Nephron progenitor cell (in vitro differentiated cells): ENCODE measurements at places on chromosomes 2 and 18.
A peak's percentile ranks its signal among the peaks of the same experiment; 100 is the strongest.

DNA sequence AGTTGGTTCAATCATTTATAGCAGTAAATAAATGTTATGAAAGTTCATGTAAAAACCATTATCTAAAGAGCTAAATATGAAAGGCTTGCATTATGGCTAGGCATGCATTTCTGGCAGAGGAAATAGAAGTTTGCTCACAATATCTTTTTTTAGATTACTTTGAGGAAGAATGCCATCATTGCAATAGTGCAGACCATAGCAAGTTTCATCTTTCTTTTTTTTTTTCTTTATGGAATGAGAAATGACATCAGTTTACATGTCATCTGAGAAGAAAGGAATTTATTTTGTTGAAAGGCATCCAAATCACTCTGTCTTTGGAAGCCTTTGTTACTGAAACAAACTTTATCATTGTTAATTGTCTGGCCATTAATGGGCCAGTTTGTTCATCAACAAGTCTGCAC is 74.5 kb upstream of the NCKAP5 start:
- H3K4me1 ChIP-seq, result peaks cover 7% of the 10 kb centered on the region
- no peak overlapping the region for H3K4me3 ChIP-seq
- no peak for DNase-seq
- no peaks in the 10 kb centered on the region for H3K36me3 ChIP-seq
- no peak overlapping the region for H3K27ac ChIP-seq

DNA sequence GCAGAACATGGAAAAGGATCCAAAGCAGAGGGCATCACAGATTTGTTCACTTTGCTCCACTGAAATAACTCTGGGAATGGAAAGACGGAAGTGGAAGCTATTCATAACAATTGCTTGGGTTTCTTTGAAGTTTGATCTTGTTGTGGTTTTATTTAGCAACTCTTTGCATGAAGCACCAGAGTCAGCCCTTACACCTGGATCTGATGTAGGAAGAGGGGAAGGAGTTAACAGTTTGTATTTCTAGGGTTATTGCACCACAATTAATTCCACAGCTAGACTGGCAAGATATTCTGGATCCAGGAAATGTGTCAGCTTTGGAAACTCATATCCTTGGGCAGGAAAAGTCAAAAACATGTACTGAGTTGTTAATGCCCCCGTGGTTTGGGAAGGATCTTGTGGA is 1143.4 kb downstream of the CNTNAP5 start:
- no peak overlapping the region for H3K27ac ChIP-seq
- no peak for DNase-seq
- peaks cover 3% of the 10 kb centered on the region for H3K27me3 ChIP-seq
- H3K4me3 ChIP-seq, result no peak overlapping the region
- no peaks in the 10 kb centered on the region for H3K4me1 ChIP-seq
- no peaks in the 10 kb centered on the region for H3K36me3 ChIP-seq

GRCh38 chr2:228657807-228658402 is 476.4 kb upstream of the SPHKAP start:
- no peaks in the 10 kb centered on the region for H3K36me3 ChIP-seq
- DNase-seq, result no peak
- H3K27ac ChIP-seq, result no peak overlapping the region
- H3K4me1 ChIP-seq, result no peaks in the 10 kb centered on the region

DNA sequence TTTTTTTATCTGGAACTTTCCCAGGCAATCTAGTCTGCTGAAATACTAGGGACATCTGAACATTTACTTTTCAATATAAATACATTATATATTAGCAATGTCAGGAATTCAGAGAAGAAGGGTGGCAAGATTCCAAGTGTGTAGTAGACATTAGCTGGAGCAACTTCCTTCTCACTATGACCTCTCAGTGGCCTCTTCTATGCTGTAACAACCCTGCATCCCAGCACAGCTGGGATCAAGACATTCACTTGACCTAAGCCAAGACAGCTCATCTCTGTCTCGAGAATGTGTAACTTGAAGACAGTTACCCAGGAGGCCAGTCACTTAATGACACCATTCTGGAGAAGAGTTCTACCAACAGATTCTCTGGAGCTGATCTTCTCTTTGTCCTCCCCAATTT is 61.7 kb upstream of the RALBP1 start:
- no peak overlapping the region for H3K4me3 ChIP-seq
- no peak overlapping the region for H3K27ac ChIP-seq
- H3K36me3 ChIP-seq, result no peaks in the 10 kb centered on the region
- peaks cover 5% of the 10 kb centered on the region for H3K27me3 ChIP-seq
- peaks cover 37% of the 10 kb centered on the region for H3K4me1 ChIP-seq

DNA sequence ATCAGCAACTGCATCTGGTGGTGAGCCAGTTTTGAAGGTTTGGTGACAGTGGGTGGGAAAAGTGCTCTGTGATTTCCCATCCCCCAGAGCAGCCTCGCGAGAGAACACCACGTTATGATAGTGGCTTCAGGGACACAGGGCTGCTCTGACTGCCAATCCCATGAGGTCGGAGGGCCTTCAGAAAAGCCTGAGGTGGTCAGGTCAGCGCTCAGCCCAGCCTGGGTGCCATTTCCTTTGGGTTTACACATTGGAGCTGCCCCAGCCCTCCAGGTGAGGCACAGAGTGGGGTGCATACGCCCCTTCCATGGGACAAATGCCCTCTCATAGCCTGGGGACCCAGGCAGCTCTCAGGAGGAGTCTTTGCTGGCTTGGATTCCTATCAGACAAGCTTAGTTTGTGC is 126.8 kb downstream of the KCTD1 start:
- peaks cover 32% of the 10 kb centered on the region for H3K4me1 ChIP-seq
- H3K27ac ChIP-seq, result no peak overlapping the region
- H3K27me3 ChIP-seq, result peaks cover 15% of the 10 kb centered on the region
- H3K36me3 ChIP-seq, result no peaks in the 10 kb centered on the region

DNA sequence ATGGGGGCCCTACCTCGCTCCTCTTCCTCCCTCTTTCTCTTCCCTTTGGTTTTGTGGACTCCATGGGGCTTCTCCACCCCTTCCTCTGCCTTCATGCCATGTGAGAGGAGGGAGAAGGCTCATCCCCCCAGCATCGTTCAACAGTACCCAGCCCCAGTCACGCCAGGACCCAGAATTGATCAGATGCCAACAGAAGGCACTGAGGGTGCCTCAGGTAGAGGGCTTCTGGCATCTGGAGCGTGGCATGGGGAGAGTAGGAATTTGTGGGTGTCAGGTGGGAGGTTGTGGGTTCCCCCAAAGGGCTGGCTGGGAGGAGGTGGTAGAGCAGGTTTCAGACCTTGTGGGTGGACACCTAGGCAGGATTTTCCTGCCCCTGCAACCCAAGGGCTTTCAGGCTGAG is 122.0 kb downstream of the TWIST2 start:
- H3K36me3 ChIP-seq, result peaks cover under 1% of the 10 kb centered on the region
- no peak overlapping the region for H3K27ac ChIP-seq
- H3K27me3 ChIP-seq, result peaks cover 14% of the 10 kb centered on the region
- H3K4me1 ChIP-seq, result peaks cover 65% of the 10 kb centered on the region
- no peak for DNase-seq

GRCh38 chr2:54957321-54957999 is 92.8 kb downstream of the RTN4 start:
- no peaks in the 10 kb centered on the region for H3K27me3 ChIP-seq
- no peak for DNase-seq
- peaks cover 8% of the 10 kb centered on the region for H3K36me3 ChIP-seq
- no peak overlapping the region for H3K4me3 ChIP-seq

DNA sequence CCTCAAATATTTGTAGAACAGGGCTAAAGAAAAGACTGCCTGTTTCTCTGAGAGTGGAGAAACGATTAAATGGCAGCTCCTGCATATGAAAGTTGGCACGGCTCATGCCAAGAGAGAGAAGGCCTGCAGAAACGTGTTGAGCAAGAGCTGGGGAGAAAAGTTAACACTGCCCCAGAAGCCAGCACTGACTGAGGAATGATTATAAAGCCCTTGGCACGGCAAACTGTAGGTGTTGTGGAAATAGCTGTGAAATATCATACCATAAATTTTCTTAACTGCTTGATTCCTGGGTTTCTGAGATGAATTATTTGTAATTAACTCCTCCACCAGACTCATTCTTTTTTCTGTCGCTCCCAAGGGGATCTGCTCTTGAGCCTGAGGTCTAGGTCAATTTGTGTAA is 4.3 kb downstream of the FRZB start:
- H3K27ac ChIP-seq, result no peak overlapping the region
- no peak overlapping the region for H3K4me3 ChIP-seq
- DNase-seq, result no peak
- peaks cover 24% of the 10 kb centered on the region for H3K27me3 ChIP-seq

GRCh38 chr18:60984510-60984909 is 348.7 kb upstream of the CDH20 start:
- no peak for DNase-seq
- H3K4me1 ChIP-seq, result peaks cover 38% of the 10 kb centered on the region
- no peak overlapping the region for H3K27ac ChIP-seq

DNA sequence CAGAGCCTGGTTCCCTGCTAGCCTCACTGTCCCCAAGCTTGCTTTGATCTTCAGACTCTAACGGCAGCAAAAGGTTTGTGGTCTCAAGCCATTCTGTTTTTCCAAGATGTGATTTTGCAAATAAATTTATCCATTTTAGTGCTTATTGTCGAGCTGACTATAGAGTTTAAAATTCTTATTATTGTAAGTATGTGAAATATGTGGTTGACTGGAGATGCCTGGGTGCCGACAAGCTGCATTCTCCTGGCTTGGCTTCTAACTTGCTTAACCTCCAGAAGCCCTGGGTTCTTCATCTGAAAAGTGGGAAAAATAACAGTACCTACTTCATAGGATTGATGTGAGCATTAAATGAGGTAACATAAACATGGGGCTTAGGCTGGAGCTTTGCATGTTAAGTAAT is 9.9 kb upstream of the EDAR start:
- no peak overlapping the region for H3K4me3 ChIP-seq
- H3K36me3 ChIP-seq, result no peaks in the 10 kb centered on the region
- no peak for DNase-seq
- no peaks in the 10 kb centered on the region for H3K27me3 ChIP-seq
- peaks cover 65% of the 10 kb centered on the region for H3K4me1 ChIP-seq

DNA sequence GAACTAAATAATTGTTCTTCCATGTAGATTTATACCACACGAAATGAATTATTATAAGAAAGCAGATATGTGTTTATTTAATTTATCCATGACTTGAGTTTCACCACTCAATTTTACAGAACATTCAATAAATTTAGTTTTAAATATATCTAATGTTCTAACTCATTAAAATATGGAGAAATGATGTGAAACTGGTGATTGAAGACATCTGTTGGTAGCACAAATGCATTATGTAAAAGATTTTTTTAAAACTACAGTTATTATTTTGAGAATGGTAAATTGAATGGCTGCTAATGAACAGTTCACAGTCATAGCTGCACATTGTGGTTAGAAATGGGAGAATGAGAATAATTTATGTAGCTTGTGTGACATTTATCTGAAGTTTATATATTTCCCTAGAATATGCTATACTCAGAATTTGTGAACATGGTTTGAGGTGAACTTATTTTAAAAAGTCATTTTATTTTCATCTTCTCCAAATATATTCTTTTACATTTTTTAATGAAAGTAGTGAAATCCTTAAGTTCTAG is 203.5 kb downstream of the DPP4 start:
- no peak overlapping the region for H3K4me3 ChIP-seq
- DNase-seq, result no peak
- peaks cover 2% of the 10 kb centered on the region for H3K27me3 ChIP-seq
- H3K36me3 ChIP-seq, result no peaks in the 10 kb centered on the region
- H3K27ac ChIP-seq, result no peak overlapping the region

DNA sequence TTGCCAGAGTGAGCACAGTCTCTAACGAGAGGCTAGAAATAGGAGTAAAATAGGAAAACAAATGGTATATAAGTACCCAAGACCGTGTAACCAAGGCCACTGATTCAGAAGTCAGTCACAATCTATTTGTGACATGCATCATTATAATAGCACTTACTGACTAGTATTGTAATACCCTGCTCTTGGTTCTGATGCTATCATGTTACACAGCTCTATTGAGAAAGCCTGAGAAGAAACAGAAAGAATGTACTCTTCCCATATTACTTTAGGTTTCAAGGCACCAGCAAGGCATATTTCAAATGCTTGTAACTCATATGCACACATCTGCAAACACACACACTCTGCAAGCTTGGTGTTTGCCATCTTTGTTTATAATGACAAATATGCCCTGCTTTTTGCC is 746.4 kb downstream of the SLC4A3 start:
- no peak overlapping the region for H3K4me3 ChIP-seq
- DNase-seq, result no peak
- H3K36me3 ChIP-seq, result no peaks in the 10 kb centered on the region
- H3K27ac ChIP-seq, result no peak overlapping the region

- H3K4me1 ChIP-seq, result peaks cover 24% of the 10 kb centered on the region
- no peaks in the 10 kb centered on the region for H3K36me3 ChIP-seq
- peaks cover 2% of the 10 kb centered on the region for H3K27me3 ChIP-seq
- no peak overlapping the region for H3K4me3 ChIP-seq
- no peak for DNase-seq
Measured at GRCh38 chr2:146541896-146542295, 1302.9 kb upstream of the ACVR2A start.

- no peaks in the 10 kb centered on the region for H3K27me3 ChIP-seq
- H3K4me3 ChIP-seq, result no peak overlapping the region
- peak overlapping the region; percentile 54 for H3K27ac ChIP-seq
- no peak for DNase-seq
- peaks cover 47% of the 10 kb centered on the region for H3K4me1 ChIP-seq
Measured at GRCh38 chr2:151730262-151730975, 3.9 kb downstream of the NEB start.

GRCh38 chr2:31853521-31853920 is 157.3 kb downstream of the MEMO1 start:
- no peaks in the 10 kb centered on the region for H3K27me3 ChIP-seq
- H3K27ac ChIP-seq, result no peak overlapping the region
- H3K36me3 ChIP-seq, result peaks cover 15% of the 10 kb centered on the region
- no peak for DNase-seq

DNA sequence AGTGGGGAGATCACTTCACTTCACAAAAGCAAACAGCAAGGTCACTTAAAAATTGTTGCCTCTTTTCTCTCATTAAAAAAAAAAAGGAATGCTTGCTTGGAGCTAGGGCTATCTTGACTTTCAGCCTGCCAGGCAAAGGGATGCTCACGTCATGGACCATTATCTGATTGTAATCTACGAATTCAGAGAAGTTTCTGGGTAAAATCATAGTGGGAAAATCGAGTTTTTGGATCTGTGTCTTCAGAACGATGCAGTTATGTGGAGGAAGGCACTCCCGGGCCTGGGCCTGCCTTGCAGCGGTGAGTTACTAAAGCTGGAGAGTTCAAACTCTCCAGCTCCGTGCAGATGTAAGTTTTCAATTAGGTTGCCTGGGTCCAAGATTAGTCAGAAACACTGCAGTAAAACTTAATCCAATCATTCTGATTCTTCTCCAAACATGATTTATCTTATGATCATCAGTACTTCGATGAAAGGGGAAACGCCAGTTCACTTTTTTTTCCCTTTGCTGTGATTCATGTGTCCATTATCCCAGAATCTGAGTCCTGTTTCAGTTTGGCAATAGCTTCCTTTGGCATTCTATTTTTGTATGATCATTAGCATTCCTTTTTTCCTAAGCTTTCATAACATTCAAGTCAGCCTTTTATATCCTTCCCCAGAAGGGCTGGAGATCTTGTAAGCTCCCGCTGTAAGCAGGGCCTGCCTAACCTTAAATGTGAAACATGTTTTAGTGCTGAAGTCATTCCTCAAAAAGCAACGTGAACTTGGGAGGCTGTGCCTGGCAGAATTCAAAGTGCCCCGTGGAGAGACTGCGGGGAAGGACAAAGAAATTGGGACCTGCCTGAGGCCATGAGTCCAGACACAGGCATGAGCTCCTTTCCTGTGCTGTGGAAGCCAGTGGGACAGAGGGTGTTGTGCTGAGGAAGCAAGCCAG is 119.3 kb upstream of the TWIST2 start:
- H3K4me1 ChIP-seq, result peaks cover 14% of the 10 kb centered on the region
- DNase-seq, result no peak
- no peak overlapping the region for H3K27ac ChIP-seq
- no peaks in the 10 kb centered on the region for H3K36me3 ChIP-seq
- H3K27me3 ChIP-seq, result peaks cover 12% of the 10 kb centered on the region
